ENCODE measurements at places on chromosomes 2 and 18.

DNA sequence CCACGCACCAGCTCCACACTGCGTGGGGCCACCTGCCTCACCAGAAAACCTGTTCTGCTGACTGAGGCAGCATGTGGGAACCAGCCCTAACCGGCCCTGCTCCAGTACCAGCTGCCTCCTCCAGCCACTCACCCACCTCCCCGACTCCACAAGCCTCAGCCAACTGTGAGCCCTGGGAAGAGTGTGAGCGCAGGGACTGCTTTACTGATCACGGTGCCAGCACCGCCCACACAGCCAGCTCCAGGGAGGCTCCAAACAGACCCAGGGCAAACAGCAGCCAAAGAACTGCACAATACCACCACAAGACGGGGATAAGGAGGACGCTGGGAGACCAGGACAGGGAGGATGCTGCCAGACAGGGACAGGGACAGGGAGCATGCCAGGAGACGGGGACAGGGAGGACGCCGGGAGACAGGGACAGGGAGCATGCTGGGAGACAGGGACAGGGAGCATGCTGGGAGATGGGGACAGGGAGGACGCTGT lies 28.4 kb downstream of the EIPR1 start:
- DNase-seq, result no peak

GRCh38 chr2:70548233-70548632 lies 5.4 kb downstream of the TGFA start:
- no peak for DNase-seq

DNA sequence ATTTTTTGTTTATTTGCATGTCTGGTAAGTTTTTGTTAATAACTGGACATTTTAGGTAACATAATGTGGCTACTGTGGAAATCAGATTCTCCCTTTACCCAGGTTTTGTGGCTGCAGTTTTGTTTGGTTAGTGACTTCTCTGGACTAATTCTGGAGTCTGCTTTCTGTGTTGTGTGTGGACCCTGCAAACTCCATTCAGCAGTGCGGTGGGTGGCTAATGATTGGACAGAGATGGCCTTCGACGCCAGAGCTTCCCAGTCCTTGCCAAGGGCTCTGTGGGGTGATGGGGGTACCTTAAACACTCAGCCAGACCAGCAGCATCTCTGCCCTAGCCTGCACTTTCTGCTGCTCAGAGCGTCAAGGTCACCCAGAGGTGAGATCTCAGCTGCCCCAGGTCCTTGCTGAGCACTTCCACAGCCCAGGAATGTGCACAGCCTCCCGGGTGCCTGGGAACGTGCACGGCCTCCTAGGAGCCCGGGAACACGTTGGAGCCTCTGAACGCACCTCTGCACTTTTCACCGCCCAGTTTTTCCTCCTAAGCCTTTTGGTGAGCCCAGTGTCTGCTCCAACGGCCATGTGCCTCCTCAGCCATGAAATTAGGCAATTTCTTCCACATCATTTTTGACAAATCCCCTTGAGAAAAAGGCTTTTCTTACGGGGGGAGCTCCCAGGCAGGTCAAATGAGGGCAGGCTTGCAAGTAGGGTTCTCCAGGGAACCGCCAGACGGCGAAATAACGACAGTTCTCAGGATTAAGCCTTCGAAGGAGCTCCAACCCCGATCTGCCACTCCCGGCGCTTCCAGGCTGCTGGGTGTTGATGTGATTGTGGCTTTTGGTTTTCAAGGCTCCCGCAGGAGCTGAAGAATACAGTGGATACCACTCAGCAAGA lies 35.2 kb upstream of the KLF11 start:
- no peak for DNase-seq

DNA sequence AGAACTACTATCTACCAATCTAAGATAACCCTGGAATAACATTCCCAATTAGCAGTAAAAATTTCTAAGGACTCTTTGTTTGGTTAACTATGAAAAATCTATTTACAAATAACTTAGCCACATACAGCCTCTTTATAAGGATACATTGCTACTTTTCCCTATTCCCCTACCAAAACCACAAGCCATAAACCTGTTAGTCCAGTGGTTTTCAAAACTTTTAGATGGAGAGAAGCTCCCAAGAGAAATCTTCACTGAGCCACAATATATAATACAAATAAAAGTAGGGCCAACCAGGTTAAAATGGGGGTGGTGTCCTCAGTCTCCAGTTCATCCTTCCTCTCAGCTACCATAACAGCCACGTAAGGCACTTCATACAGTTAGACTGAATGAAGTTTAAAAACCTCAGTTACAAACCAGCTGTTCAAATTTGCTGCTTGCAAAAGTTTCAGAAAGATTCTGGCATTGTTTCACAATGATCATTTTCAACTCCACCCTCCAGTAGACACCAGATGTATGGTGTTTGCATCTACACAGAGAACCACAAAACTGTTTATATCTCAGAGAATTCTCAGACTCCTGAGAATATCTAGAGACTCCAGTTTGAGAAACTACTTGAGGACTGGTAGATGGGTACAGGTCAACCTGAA lies 26.0 kb downstream of the SOS1 start:
- DNase-seq, result no peak

DNA sequence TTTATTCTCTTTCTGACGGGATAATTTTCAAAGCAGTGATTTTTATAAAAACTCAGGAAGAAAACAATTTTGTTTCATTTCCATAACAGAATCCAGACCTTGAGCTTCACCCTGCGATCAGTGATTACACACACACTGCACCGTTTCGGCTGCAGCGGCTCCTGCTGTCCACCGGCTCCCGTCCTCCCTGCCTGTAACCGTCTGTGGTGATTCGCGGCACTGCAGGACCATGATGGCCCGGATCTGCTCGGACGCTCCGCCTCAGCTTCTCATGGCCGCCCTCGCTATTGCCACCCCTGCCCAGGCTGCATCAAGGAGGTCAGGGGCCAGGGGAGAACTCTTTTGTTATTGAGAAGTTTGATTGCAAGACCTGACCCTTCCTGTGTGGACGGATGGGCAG lies 246.1 kb downstream of the TWIST2 start:
- DNase-seq, result no peak

DNA sequence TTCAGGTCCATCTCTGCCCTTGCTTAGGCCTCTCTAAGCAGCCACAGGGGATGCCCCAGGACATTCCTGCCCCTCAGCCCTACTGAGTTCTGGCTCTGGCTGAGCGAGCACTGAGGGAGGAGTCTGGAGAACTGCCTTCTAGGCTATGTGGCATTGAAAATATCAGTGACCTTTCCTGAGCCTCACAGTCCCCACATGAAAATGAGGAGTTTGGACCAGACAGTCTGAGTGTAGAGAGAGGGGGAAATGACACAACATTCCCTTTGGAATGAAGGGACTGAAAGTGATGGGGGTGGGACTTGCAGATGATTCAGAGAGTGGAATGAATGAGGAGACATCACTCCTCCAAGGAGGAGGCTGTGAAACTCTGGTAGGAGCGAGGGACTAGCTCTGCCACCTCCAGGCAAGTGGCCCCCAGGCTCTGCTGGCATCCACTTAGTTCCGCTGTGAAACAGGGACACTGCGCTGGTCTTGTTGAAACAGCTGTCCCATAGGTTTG lies 8.0 kb downstream of the TNS1 start:
- no peak for DNase-seq

- DNase-seq, result no peak
Observed at GRCh38 chr2:105725388-105725787, 19.3 kb upstream of the NCK2 start.

- no peak for DNase-seq
Observed at GRCh38 chr2:23556929-23557328, 171.9 kb downstream of the KLHL29 start.
